ENCODE measurements at places on chromosomes 12 and 14. TPM values are rescaled to one million over a fixed set of nuclear protein-coding genes. Genes with fewer than 3 reads are reported as not detected.

Gene IFT43
- total RNA-seq = 21.5 TPM

Gene PRMT5
- total RNA-seq = 45.8 TPM

Gene USP15
- total RNA-seq = 141 TPM

Gene DEPDC4
- 0.64 TPM for total RNA-seq

Gene GDF3
- total RNA-seq = not detected

Gene CCDC184
- 0.64 TPM for total RNA-seq

Gene CMA1
- total RNA-seq = not detected

Gene SYNE3
- total RNA-seq = 9.3 TPM

Gene POTEM
- total RNA-seq = not detected

Gene SERPINA9
- 2.1 TPM for total RNA-seq

Gene TUBA1B
- 387 TPM for total RNA-seq

Gene RBP5
- 0.98 TPM for total RNA-seq

Gene PDE3A
- total RNA-seq = 1.3 TPM

Gene STAC3
- 2.0 TPM for total RNA-seq

All from suprapubic skin (tissue), 4 donors.